A549 treated with AZD2906 at 1 μM for 4 hours (cell line): ENCODE measurements at places on chromosomes 6 and 20. TPM values are rescaled to one million over a fixed set of nuclear protein-coding genes. Genes with fewer than 3 reads are reported as not detected.

Gene PBX2
- total RNA-seq: 14.1 to 17.3 TPM (median 15.9 TPM) in 5 replicates

Gene DSP
- total RNA-seq: 33.0 to 56.4 TPM (median 40.4 TPM) in 5 replicates

Gene HSF2
- 5.1 to 8.8 TPM (median 5.6 TPM) in 5 replicates for total RNA-seq

Gene BPIFA1
- not detected in 5 replicates for total RNA-seq

Gene GPR6
- not detected in 5 replicates for total RNA-seq

Gene NRSN1
- total RNA-seq: not detected in 5 replicates

Gene TRDN
- total RNA-seq: not detected in 5 replicates
